ENCODE measurements at places on chromosomes 4 and X.

GRCh38 chr4:72318421-72319170, 250.4 kb downstream of the ADAMTS3 start:
- no peak for DNase-seq

DNA sequence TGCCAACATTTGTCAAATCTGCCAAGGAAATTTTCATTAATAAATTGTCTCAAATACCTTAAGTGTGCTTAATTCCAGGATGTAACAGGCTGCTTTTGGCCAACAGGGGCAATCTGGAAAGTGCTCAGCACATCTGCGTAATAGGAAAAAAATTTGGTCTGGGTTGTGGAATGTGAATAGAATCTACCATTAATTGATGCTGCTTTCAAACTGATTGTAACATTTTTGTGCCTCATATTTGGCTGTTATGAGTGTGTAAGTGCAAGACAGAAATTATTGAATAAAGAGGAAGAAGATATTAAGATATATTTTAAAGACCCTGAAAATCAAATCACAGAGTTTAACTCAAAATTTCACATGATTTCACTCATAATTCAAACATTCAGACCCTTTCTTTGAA, 41.1 kb downstream of the REELD1 start:
- no peak for DNase-seq

GRCh38 chr4:79198951-79199587, 126.8 kb downstream of the NAA11 start:
- no peak for DNase-seq

DNA sequence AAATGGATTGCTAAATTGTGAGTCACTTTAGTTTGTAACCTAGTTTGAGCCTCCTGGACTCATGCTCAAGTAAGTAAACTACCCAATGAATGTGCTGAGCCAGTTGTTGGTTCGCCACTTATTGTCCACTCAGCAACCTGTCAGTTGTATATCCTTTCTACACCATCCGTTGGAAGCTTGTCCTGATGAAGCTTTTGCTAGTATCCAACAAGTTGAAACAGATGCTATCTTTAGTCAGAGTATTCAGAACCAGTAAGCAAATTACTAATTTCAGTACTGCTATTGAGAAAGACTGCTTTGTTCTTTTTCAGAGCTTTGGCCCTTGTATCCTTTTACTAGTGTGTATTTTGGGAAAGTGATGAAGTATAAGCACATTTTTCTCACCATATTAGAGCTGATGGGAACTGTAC, 4.3 kb upstream of the NAA15 start:
- no peak for DNase-seq

- no peak for DNase-seq
Observed at GRCh38 chrX:27966955-27967354, 14.3 kb downstream of the DCAF8L1 start.

GRCh38 chr4:100424376-100424775, 93.4 kb downstream of the EMCN start:
- no peak for DNase-seq

DNA sequence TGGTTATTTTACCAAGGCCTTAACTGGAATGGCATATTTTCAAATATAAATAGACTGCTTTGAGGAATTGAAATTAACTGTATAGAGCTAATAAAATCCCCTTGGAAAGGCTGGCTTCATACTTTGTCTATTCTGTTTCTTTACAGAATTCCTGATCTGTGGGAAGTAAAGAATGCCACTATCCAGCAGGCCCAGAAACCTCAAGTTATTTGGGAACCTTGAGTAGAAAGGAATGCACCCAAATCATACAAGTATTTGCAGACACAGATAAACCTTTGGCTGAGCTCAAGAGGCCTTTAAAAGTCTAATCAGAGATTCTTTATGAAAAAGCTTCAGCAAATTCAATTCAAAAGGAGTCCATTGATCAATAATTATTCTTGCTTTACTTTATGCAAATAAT, 975.7 kb upstream of the PABPC4L start:
- no peak for DNase-seq

- no peak for DNase-seq
Observed at GRCh38 chr4:76388160-76388908, 32.6 kb downstream of the CCDC158 start.

GRCh38 chr4:105472871-105473323, 965 bp downstream of the PPA2 start:
- no peak for DNase-seq

Data from NCI-H187 treated with DMSO at 0.1 percent for 48 hours (cell line).